ENCODE measurements at places on chromosomes 5 and 9. TPM values are rescaled to one million over a fixed set of nuclear protein-coding genes. Genes with fewer than 3 reads are reported as not detected.

Gene GBGT1
- 5.6 TPM for total RNA-seq

Gene SPARC
- 1,480 TPM for total RNA-seq

Gene KIAA0825
- total RNA-seq = 5.5 TPM

Gene RIOK2
- total RNA-seq = 19.4 TPM

Gene UAP1L1
- 34.7 TPM for total RNA-seq

Gene FYB1
- total RNA-seq = under 0.01 TPM

Gene IL11RA
- total RNA-seq = 16.0 TPM

Gene PHF24
- total RNA-seq = under 0.01 TPM

Gene WDR5
- 17.0 TPM for total RNA-seq

All from smooth muscle cell of trachea (primary cell).